ENCODE measurements at places on chromosomes 1 and 21. TPM values are rescaled to one million over a fixed set of nuclear protein-coding genes. Genes with fewer than 3 reads are reported as not detected.

DNA sequence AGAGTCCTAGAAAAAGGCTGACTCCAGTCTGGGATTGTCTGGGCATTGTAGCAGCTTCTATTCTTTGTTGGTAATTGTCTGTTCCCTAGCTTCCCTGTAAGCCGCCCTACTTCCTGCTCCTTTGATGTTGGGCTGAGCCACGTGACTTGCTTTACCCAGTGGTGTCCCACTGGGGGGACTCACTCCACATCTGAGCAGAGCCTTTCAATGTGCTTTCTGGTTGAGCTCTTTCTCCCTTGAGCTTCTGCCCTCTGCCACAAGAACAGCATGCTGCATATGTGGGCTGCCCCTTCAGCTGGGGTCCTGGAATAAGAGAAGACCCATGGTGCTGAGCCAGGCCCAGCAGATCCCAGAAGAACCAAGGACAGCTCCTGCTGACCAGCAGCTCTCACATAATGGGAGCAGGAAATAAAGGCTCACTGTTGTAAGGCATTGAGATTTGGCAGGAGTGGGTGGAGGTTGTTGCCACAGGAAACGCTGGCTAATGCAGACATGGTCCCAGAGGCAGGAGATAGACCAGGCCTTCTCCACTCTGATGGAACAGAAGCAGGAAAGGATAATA, 276.3 kb upstream of the GJB5 start:
- DNase-seq = no peak

- no peak for DNase-seq
These were observed 7.3 kb downstream of the KRTAP22-2 start for GRCh38 chr21:30582870-30583269.

DNA sequence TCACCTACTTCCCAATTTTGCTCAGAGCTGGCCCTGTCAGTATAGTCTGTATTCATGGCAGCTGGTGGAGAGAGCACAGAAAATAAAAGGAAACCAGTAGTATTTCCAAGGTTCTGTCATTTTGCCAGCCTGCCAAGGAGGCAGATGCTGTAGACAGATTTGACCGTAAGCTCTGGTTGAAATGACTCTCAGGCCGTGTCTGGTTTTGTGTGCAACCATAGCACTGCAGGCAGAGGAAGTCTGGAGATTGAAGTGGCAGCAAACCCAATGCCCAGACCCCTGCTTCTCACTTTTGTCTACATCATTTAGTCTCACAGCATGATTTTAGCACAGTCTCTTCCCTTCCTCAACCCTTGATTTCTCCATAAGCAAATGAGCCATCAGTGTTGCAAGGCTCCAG, 291.7 kb downstream of the PAPPA2 start:
- no peak for DNase-seq

DNA sequence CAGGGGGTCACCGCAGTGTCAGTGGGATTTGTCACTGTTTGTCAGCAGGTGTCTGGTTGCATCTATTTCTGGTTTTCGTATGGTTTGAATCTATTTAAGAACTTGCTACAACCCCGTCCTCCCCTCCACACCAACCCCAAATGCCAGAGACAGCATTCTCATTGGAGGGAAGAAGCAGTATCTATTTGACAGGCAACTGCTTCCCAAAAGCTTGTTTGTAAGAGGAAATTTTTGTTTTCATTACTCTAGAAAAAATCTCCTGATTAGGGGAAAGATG, 54.4 kb downstream of the NR5A2 start:
- no peak for DNase-seq

- no peak for DNase-seq
These were observed 3.8 kb downstream of the LMNA start for GRCh38 chr1:156118177-156118868.

- no peak for DNase-seq
These were observed 108.7 kb upstream of the COL6A1 start for GRCh38 chr21:45872902-45873301.

DNA sequence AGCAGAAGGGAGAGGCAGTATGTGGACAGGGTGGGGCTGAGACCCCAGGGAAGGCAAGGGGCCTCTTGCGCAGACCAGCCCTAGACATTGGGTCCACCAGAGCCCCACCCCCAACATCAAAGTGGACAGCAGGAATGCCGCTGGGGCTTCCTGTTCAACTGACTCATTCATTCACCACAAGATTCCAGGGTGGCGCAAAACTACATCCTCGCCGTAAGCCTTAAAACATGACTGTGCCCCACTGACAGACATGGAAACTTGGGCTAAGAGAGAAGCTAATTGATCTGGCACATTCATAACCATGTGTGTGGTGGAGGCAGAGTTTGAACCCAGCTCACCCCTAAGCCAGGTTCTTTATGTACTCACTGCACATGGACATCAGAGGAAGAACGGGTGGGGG, 14.0 kb downstream of the COL16A1 start:
- no peak for DNase-seq

DNA sequence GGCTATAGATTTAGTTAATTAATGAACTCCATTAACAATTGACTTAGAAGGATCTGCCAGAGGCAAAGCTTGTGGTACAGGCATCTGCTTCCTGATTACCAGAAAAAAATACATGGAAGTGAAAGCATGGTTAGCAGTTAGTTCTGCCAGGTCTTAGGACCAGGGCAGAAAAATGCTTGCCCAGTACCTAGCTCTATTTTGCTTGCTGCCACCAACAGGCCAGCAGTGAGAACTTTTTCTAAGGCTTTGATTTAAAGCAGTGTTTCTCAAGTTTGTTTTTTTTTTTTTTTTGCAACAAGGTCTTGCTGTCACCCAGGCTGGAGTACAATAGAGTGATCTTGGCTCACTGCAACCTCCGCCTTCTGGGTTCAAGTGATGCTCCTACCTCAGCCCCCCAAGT, 16.4 kb upstream of the MTF1 start:
- DNase-seq = no peak

- no peak for DNase-seq
These were observed 52.5 kb upstream of the ID3 start for GRCh38 chr1:23611601-23612327.

- no peak for DNase-seq
These were observed 5.5 kb upstream of the MMP23B start for GRCh38 chr1:1626207-1627141.

DNA sequence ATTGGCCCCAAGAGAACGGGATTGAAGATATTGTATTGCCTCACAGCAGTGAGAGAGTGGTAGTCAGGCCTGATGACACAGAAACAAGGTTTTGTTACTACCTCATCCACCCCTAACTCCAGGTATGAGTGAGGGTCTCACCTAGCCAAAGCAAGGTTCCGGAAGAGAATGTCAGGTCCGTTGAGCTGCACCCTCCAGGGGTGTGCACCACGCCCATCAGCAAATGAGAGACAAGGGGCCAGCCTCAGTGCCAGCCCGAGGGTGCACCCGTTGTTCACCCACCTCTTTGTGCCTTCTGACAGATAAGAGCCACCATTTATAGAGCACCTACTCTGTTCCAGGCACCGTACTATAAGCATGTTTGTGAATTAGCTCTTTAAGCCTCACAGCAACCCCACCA, 121.9 kb upstream of the IPO9 start:
- no peak for DNase-seq

- no peak for DNase-seq
These were observed 1.2 kb downstream of the RXRG start for GRCh38 chr1:165443539-165444311.

DNA sequence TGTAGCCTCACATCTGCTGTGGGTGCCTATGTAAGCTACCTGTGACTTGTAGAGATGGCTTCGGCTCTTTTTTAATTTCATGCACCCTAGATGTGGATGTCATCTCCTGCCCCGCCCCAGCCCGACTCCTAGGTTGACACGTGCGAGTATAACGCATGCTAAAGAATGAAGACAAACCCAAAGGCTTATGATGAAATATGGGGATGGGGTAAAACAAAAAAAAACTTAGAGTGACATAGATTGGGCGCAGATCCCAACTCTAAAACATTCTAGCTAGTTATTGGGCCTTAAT, 613 bp upstream of the ERO1B start:
- DNase-seq = peak; percentile 14

GRCh38 chr1:117059334-117059677, 820 bp upstream of the TTF2 start:
- no peak for DNase-seq

GRCh38 chr1:200877839-200878551, 5.2 kb downstream of the GPR25 start:
- no peak for DNase-seq

DNA sequence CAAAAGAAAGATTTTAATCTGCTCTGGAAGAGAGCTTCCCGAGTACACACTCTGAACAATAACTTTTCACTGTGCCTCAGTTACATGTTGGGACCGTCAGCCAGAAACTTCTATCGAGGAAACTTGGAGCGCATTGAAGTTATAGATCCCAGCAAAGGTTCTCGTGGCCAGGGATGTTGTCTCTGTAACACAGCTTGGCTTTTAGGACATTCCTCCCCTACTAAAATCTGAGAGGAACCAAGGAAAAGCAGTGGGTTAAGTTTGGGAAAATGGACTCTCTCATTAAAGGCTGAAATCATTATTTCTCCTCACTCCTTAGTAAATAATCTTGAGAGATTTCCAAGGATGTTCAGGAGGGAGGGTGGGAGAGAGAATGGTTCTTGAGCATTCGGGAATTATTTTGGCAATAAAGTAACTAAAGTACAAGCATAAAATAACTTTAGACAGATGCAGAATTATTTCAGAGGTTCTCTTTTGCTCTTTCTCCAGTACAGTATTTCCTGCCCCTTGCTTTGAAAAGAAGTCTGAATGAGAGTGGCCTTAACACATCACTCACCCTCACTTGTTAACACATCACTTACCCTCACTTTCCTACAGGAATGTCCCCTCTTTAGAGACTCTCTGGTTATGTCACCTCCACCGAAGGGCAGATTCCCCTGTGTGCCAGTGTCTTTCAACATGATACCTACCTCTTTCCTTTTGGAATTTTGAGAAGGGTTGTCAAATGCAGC, 1.8 kb upstream of the NFIA start:
- DNase-seq = no peak

GRCh38 chr1:117529683-117530082, 76.2 kb upstream of the TENT5C start:
- DNase-seq = no peak

DNA sequence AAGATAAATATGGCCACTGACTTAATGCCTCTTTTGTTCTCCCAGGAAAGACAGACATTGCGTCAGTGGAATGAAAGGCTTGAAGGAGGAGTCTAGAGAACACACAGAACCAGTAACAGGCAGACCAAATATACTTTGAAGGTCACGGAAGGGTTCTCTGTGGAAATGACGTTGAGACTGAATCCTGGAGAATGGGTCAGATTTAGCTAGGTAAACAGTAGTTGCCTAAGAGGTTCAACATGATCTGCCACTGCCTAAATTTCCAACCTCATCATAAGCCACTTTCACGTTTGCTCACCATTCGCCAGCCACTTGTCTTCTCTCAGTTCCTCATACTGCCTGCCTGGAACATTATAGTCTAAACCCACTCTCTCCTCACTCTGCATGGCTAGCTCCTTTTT, 20.5 kb downstream of the PLA2G4A start:
- DNase-seq = no peak

DNA sequence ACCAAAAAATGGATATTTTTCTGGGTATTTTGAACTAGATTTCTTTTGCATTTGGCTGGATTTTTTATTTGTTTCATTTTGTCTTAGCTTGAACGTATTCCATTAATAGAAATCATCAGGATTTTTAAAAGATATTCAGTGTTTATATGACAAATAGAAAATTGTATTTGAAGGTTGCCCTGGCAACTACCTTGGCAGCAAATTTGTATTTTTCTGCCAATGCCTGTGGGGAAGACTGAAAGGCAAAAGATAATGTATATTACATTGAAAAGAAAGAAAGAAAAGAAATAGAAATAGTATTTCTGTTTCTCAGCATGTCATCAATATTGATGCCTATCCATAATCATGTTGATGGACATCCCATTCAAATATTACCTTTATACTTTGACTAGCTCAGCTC, 16.8 kb downstream of the VCAM1 start:
- DNase-seq = no peak

BATF3 gene
- polyA plus RNA-seq = 1.1 TPM

STYXL2 gene
- polyA plus RNA-seq = 0.53 TPM

VWA1 gene
- 52.7 TPM for polyA plus RNA-seq

NMNAT2 gene
- 3.2 TPM for polyA plus RNA-seq

ACOT7 gene
- polyA plus RNA-seq = 30.4 TPM

RAB3B gene
- polyA plus RNA-seq = 4.8 TPM

TIPRL gene
- 59.5 TPM for polyA plus RNA-seq
